OCI-LY7 (cell line): ENCODE measurements at places on chromosomes 13 and 19.

- DNase-seq: peak; percentile 74
These were observed 446.4 kb downstream of the COG6 start for GRCh38 chr13:40101708-40102359.

DNA sequence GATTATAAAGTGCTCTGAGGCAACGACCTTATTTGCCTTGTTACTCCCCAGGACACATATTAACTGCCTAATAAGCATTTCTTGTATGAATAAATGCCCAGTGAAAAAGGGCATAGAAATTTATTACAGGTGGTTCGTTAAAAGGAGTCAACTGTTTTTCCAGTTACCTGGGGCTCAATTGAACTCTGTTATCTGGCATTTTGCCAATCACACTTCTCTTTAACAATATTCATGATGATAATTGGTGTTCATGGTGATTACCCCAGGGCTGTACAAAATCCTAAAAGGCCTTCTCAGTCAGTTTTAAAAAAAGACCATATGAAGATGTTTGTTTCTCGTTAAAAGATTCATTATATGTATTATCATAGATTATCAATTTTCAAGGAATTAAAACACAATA, 57.1 kb downstream of the KL start:
- DNase-seq: no peak

- no peak for DNase-seq
These were observed 1.6 kb downstream of the URI1 start for GRCh38 chr19:29943615-29944014.

DNA sequence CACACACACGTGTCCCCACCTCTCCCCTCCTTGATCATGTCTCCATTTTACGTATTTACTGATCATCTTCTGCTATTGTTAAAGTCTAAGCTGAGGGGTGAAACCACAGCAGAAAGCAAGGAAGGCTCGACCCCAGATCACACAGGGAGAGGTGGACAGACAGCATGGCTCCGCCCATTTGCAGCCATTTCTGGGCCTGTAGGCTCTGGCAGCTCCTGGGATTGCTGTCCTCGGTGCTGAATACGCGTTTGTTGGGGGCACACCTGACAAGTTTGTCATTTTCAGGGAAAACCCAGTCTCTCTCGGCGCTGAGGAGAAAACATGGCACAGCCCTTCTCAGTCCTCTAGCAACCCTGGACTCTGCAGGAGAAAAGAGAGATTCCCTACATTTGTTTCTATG, 8.0 kb downstream of the TMEM86B start:
- no peak for DNase-seq

- no peak for DNase-seq
These were observed 2.1 kb downstream of the TRIM13 start for GRCh38 chr13:49998714-49999624.

DNA sequence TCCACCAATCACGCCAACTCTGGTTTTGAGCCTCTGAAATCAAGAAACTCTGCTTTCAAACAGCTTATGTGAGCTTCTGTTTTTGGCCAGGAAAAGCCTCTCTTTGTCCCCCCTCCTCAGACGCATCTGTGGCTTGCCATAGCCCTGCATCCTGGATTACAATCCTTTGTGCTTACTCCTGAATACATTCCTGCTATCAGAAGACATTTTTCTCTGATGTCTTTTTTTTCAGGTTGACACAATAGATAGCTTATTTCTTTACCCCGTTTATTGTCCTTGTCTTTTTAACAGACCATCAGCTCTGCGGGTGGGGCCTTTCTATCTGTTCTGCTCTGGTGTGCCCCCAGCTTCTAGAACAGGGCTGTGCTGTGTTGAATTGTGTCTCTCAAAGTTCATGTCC, 11.0 kb downstream of the PNMA8B start:
- no peak for DNase-seq

DNA sequence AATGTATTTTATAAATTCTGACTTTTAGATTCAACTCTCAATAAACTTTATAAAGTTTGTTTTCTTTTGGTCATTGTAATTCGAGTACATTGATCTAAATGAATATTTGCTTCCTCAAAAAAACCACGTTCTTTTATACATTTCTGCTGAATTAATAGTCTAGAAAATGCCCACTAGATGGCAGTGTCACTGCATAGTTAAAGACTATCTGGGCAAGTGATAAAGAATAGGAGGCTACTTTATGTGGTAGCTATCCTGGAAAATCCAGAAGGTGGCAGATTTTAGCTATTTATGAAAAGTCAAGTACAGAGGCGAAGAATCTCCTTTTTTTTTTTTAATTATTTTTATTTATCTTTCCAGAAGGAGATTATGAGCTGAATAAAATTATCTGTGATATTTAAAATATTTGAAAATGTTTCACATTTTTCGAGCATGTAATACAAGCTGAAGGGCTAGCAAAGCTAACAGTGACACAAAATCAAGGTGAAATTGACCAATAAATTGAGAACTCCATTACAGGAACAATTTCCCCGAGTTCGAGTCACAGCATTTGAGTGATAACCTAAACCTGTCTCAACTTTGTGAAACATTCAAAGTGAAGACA, 221.8 kb downstream of the OLFM4 start:
- peak; percentile 79 for DNase-seq
